ENCODE measurements at places on chromosomes 6 and 20.
A peak's percentile ranks its signal among the peaks of the same experiment; 100 is the strongest.

DNA sequence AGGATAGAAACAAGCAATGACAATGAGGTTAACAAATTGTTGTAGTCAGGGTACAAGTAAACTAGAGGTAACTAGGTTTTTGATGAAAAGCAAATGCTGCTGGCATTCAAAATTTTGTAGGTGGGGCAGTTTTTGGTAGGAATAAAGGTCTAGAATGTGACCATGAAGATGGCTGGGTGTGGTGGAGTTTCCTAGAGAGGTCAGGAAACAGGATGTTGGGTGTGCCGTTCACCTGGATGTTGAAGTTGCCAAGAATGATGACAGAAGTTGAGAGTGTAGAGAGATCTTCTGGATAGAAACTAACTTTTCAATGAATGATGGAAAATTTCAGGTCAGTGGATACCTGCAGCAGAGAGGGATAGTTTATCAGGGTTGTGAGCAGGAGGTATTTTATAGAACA is 22.7 kb downstream of the MAPK14 start:
- DNase-seq = no peak

- no peak for DNase-seq
Observed at GRCh38 chr6:22106451-22106850, 190.4 kb downstream of the PRL start.

GRCh38 chr6:34300332-34300751 is 51.5 kb upstream of the SMIM29 start:
- DNase-seq = no peak

- peak; percentile 24 for DNase-seq
Observed at GRCh38 chr6:52389626-52390360, 27.8 kb downstream of the PAQR8 start.

GRCh38 chr6:39934131-39934757 is at the start of gene MOCS1:
Gene MOCS1, minus strand, starts transcription at chr6:39934462. Its CDS starts 45 bp downstream, at chr6:39934417.
- DNase-seq = peak; percentile 54

GRCh38 chr6:96907498-96907897 is 9.8 kb upstream of the NDUFAF4 start:
- DNase-seq = no peak

GRCh38 chr6:28218312-28219248 is 6.5 kb upstream of the ZSCAN9 start:
- DNase-seq = peak; percentile 52

- no peak for DNase-seq
Observed at GRCh38 chr6:31701666-31702404, 1.3 kb downstream of the ABHD16A start.

DNA sequence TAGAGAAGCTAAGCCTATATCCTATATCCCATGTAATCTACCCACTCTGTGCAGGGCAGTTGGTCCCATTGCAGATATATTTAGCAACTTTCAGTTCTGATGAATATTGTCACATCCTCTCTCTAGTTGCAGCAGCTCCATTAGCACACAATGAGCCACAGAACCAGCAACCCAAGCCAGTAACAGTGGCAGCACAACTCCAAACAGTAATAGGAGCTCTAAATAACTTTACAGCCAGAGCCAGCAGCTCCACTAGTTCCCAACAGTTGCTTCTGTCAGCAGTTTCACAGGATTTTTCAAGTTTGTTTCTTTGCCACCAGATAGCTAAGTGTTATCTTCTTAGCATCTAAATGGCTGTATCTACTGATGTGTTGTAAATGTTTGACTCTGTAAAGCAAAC is 490.8 kb downstream of the HTR1B start:
- DNase-seq = no peak

DNA sequence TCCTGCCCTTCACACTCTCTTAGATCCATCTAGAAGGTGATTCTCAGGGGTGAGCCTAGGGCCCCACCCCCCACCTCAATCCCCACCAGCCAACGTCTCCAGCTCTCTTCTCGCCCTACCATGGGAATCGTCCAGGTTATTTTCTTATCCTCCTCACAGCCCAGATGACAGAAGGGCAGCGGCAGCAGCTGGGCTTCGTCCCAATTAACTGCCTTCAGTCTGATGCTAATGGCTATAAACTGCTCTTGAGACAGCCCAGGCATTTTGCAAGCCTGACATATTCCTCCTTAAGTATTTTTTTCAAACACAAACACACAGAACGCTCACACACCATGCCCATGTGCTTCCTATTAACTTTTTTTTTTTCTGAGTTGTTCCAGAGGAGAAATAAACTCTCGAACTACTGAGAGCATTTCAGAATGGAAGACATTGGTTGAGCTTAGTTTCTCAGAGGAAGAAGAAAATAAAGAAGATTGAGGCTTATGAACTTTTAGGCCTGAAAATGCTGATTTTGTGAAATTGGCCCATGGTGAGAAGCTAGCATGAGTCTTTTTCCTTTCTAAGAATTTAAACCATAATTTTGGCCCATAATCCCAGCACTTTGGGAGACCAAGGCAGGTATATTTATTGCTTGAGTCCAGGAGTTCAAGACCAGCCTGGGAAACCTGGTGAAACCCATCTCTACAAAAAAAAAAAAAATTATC is 124.6 kb downstream of the EYA2 start:
- peak; percentile 85 for DNase-seq

DNA sequence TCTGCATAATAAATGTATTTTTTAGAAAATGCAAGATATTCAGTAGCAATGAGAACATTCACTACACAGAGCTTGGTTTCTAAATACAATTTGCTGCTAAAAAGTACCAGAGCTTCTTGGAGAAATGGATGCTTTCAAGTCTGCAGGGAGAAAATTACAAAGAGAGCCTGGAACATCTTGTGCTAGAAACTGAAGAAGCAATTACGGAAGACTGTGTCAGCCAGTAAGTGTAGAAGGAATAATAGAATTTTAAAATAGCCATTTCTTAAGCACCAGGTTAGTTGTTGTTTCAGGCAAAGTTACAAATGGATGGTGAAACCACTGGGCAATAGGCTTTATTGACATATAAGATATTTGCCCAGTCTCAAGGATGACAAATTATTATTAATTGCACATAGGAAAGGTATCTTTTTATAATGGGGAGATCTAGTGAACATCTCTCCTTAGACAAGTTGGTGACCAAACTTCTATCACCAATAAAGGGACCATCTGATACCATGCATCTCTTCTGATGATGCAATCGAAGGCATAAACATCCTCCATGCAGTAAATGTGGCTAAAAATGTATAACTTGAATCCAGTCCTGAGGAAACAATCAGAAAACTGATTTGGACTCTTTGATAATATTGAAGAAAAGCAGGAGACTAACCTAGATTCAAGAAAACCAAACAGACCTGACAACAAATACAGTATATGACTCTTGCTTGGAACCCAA is 81.7 kb downstream of the ARHGAP18 start:
- no peak for DNase-seq

GRCh38 chr20:61057443-61058121 is 194.5 kb upstream of the CDH4 start:
- DNase-seq = no peak

DNA sequence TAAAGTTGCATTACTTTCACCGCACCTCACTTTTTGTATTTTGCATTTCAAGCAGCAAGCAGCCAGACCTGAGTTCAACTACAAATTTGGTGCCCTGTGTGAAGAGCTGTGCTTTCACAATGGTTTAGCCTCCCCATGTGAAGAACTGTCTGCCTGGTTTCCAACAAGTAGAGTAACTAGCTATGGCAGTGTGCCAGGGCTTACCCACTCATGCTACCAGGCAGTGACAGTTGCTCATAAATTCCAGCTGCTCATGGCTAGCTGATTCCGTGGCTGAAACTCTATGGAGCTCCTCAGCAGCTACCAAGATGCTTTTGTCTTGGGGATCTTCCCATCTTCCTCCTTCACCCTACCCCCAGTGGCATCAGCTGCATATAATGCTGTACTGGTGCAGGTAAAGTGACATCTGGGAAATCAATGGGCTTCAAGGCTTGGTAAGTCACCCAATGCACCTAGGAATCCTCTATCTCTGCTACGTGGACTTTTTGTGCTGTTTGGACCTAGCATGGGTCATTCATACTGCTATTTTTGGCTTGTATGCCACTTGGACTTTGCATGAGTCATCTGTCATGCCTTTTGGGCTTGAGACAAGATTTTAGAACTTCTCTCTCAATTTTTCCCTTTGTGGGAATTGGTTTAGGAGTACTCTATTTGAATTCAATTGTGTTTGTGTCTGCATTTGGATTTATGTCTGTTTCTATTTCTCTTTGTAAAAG is 176.5 kb upstream of the GJE1 start:
- DNase-seq = no peak

DNA sequence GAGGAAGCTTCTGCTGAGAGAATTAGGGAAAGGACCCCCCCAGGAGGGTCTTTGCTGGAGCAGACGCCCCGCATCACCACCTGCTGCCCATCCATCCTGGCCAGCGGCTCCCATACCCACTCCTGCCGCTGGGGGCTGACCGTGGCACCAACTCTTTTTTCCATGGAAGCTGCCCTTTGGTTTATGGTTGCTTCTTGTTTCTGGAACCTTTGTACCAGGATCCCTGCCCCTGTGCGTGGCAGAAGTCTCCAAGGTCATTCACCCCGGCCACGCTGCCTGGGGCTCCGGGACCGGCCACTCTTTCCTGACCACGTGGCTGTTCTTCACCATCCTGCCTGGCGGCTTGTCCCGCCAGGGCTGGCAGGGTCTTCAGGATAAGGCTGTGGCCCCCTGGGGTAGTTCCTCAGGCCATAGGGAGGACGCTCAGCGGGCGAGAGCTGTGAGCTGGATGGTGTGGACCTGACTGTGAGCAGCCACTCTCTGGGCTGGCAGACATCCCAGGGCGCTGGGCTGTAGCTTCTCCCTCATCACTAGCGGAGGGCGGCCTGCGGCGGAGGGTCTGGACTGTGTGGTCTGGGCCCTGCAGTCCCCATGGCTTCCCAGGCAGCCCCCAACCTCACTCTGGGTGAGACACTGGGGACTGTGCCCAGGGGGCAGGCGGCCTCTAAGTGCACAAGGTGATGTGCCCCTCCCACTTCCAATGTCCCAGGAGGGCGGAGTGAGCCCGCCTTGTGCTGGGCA is 22.8 kb upstream of the RBBP8NL start:
- no peak for DNase-seq

DNA sequence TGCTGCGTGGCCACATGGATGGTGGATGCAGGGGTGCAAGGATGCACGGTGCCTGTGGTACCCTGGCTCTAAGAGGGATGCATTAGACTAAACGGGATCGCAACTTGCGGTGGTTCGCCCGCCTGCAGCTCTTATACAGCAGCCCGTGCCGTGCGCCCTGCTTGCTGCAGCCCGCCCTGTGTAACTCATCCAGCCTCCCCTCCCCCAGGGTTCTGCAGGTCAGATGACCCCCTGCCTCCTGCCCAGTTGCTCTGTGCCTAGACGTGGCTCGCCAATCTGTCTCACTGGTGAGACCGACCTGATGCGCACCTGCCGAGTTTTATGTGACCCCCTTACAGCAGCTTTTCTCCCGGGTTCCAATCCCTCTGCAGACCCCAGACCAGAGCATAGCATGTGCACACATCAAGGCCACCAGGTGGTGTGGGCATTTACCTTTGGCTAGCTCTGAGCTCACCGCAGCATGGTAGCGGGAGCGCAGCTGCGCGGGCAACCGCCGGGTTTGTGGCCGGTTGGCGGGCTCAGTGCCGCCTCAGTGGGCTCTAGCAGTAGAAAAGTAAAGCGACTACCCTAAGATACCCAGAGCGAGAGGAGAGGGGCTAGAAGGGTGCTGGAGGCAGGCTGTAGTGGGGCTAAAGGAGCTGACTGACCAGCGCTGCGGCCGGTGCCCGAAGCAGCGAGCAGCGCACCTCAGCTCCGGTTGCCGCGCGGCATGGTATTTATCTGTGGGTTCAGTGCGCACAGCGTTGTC is 693 bp upstream of the GNAS-AS1 start:
- DNase-seq = no peak
